Jurkat, Clone E6-1 (cell line): ENCODE measurements at places on chromosomes 12 and 14.

DNA sequence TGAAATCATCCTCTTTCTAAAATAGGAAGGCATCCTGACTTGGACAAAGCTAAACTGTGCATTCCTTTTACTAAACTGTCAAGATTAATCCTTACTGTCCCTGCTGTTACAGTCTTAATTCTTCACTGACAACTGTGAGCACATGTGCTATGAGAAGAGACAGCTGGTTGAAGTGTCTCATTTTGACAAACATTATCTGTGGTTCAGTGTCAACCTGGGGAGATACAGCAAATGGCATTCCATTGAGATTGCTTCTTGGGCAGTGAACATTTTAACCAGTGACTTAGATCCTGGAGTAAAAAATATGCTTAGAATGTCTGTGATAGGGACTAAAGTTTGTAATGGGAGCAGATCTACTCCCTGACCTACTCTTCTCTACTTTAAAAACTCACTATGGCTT is 552.6 kb upstream of the ATP2B1 start:
- no peak for DNase-seq

- no peak for DNase-seq
Observed at GRCh38 chr12:20748198-20748597, 53.1 kb downstream of the SLCO1C1 start.

DNA sequence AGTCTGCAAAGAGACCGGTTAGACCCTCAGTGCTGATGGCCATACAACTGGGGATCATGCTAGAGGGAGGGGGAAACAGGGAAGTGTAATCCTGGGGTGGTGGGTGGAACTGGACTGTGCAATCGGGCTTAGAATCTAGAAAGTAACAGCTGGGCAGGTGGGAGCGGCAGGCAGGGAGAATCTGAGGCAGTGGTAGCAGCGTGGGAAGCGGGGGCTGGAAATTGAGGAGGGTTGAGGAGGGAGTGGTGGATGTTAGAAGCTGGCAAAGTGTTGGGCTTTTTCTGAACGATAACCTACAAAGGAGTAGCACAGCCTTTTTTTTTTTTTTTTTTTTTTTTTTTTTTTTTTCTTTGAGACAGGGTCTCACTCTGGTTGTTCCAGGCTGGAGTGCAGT is 3.1 kb upstream of the IGFBP6 start:
- DNase-seq = no peak

DNA sequence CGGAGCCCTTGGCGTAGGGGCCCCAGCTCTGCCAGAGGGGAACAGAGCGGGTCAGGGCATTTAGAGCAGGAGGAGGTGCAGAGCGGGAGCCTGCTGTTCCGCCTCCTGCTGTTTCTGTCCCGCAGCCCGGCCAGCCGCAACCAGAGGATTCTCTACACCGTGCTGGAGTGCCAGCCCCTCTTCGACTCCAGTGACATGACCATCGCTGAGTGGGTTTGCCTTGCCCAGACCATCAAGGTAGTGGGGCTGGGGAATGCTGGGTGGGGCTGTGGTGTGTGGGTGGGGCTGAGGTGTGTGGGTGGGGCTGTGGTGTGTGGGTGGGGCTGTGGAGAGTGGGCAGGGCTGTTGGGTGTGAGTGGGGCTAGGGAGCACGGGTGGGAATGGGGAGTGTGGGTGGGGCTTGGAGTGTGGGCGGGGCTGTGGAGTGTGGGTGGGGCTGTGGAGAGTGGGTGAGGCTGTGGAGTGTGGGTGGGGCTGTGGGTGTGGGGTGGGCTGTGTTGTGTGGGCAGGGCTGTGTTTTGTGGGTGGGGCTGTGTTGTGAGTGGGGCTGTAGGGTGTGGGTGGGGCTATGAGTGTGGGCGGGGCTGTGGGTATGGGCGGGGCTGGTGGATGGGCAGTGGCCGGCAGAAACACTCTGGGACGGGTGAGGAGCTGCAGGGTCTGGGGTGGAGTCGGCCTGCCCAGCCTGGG is 8.0 kb downstream of the ASPG start:
- no peak for DNase-seq
